ENCODE measurements at places on chromosomes 2 and 18.

- no peak for DNase-seq
These were observed 42.4 kb upstream of the C1GALT1C1L start for GRCh38 chr2:43718530-43719124.

DNA sequence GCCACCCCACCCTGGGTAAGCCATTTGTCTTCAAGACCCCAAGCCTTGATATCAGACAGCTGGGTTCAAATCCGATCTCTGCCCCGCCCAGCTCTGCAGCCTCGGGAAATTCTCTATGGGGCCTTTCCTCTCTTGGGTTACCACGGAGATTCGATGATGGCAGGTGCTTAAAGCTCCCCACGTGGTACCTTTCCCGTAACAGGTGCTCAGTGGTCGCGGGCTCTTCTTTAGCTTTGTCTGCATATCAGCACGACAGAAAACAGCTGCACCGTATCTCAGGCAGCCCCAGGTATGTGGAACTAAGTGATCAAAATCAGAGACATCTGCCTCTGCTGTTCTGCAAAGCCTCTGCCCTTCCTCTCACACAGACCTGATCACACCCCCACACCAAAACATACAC lies 37.4 kb downstream of the TTC32 start:
- no peak for DNase-seq

- DNase-seq = no peak
These were observed 267.3 kb downstream of the CLIP4 start for GRCh38 chr2:29382486-29382885.

- DNase-seq = no peak
These were observed 187.1 kb downstream of the CELF4 start for GRCh38 chr18:37378336-37379010.

- DNase-seq = no peak
These were observed 158.6 kb downstream of the DYSF start for GRCh38 chr2:71611781-71612527.

DNA sequence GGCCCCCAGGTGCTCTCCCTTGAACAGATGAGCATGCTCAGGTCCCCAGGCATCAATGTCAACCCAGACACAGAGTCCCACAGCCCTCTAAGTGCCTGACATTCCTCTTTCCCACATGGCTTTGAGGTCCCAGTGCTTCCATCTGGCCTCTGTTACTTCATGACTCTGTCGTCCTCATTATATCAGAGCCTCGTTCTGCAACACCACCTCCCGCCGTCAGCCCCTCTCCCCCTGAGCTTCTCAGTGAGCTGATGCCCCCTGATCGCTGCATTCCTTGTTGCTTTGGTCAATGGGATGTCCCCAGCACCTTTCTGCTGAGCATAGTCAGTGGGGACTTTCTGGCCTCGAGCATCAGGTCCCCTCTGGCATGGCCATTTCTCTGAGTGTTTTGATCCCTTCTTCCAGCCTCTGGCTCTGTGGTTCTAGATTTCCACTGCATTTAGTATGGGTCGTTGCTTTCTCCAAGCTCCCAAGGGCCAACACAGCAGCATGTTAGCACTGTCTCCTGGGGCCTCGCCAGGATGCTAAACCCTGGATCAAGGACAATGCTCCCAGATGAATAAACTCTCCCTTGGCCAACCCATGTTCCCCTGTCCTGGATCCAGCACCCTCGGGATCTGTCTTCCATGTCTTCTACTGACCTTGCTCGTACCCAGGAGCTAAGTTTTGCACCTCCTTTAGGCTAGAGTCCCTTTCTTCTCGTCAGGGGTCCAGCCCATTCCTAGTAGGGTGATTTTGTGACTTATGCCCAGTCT lies 143.2 kb upstream of the TWIST2 start:
- DNase-seq = no peak

DNA sequence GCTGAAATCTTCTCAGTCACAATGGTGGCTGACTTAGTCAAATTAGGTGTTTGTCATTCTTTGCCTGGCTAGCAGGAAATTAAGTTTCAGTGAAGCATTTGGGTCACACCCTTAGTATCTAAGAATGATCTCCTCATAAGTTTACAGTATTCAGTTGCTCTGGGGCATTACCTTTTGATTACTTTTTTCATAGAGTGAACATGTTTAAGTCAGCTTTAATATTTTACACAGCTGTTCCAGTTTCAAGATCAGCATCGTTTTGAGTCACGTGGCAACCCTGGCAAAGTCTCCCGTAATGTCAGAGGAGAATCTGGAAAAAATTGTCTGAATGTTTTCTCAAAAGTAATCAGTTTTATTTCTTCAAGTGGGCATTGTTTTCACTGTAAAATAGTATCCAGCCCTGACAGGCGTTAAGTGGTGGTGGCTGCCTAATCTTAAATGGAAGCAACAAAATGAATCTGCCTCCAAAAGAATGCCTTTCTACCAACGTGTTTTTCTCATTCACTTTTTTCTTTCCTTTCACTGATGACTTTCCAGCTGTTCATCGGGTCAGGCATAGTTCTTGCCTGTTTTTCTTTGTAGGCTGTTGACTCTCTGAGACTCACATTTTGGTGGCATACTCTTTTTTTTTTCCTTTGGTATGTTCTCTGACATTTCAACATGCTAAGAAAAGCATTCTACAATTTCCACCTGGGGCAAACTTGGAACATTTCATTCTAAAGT lies 319.6 kb upstream of the TCF4 start:
- no peak for DNase-seq

GRCh38 chr2:75447176-75447575 lies 113.6 kb downstream of the EVA1A start:
- no peak for DNase-seq

GRCh38 chr18:21980744-21981143 lies 188.6 kb upstream of the GATA6 start:
- no peak for DNase-seq

- no peak for DNase-seq
These were observed 506.5 kb downstream of the NRXN1 start for GRCh38 chr2:50525423-50525822.

DNA sequence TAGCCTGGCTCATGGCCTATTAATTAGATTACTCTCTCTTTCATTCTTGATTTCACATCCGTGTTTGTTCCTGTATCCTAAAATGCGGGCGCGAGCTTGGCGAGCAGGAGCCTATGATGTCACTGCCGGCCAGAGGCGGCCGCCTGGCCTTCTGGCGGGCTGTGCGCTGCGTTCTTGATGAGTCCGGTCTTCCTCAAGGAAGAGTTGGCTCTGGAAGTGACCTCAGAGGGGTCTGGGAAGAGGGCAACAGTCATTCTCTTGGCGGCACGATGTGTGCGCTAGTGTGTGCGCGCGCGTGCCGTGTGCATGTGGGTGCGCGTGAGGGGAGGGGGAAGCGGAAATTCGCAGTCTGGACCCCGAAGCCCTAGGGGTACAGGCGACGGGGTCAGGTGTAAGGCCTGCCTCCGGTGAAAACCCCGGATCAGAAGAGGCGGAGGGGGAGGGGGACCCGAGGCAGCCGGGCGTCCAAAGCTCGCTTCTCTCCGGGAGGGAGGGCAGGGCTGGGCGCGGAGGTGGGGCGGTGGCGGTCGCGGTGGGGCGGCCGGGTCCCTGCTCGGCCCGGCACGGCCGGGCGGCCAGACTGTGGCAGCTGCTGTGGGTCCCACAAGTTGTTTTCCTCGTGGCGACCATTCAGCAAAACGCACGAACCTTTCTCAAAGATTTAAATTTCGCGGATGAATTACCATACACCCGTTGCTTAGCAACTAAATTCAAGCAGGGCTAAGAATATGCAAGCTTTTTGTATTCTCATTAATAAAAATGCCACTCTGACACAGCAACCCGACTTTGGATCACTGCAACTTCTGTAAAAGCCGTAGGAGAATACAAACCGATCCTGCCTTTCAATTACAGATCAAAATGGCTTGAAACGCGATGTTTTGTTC lies 8.4 kb downstream of the POU3F3 start:
- no peak for DNase-seq

DNA sequence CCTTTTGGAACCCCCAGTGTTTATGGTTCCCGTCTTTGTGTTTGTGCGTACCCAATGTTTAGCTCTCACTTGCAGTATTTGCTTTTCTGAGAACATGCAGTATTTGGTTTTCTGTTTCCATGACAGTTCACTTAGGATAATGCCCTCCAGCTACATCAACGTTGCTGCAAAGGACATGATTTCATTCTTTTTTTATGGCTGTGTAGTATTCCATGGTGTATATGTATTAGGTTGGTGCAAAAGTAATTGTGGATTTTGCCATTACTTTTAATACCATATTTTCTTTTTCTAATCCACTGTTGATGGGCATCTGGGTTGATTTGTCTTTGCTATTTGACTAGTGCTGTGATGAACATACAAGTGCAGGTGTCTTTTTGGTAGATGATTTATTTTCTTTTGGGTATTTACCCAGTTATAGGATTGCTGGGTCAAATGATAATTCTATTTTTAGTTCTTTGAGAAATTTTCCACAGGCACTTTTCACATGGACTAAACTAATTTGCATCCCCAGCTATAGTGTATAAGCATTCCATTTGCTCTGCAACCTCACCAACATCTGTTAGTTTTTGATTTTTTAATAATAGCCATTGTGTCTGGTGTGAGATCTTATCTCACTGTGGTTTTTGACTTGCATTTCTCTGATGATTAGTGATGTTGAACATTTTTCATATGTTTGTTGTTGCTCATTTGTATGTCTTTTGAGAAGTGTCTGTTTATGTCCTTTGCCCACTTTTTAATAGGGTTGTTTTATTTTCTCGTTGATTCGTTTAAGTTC lies 63.6 kb downstream of the CERS6 start:
- DNase-seq = no peak

DNA sequence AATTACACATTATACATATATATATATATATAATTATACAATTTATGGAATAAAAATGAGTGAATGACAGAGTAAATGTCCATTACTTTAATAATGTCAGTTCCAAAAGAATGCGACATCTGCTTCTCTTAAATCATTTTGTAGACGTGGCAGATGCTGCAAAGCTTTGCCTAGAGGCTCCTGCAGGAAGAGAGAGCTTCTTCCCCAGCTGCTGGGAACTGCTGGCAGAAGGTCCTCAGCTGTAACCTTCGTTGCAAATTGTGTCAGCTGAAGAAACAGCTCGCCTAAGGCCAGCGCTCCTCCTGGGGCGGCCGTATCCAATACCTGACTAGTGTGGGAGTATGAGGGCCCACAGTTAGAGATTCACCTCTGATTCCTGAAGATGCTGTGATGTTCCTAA lies 9.6 kb upstream of the THNSL2 start:
- DNase-seq = no peak

DNA sequence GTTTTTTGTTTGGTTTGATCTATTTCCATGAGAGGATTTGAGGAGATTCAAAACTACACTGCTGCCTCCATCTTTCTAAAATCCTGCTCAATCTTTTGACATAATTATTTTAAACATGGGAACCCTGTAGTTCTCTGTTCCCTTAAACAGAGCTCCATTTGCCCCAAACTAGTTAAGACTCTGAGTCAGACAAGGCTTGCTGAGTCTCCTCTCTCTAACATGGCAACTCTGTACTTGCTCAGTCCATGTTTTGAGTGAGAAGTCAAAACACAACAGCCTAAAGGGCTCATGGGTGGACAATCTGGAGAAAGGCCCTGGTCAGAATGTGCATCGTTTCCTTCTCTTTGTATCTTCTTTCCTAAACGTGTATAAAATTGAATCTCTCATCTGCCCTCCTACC lies 7.1 kb upstream of the STAMBP start:
- DNase-seq = no peak

DNA sequence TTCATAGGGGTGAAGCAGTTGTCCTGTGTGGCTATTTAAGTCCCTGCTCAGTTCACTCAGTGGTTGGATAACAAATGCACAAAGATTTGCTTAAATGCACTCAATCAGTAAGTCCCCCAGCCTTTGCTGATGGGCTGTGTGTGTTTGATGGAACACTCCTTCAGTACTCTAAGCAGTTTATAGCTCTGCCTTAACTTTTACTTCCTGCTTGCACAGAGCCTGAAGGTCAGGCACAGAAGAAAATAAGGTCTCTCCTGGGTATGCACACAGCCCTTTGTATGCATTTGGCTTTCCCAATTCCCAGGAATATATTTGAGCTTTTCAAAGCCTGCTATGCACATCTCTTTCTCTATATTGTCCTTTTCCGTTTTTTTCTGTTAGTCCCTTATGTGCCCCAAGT lies 208.7 kb upstream of the STK17B start:
- no peak for DNase-seq

Data from kidney epithelial cell (primary cell).